ENCODE measurements at places on chromosomes 16 and 17. TPM values are rescaled to one million over a fixed set of nuclear protein-coding genes. Genes with fewer than 3 reads are reported as not detected.

DNA sequence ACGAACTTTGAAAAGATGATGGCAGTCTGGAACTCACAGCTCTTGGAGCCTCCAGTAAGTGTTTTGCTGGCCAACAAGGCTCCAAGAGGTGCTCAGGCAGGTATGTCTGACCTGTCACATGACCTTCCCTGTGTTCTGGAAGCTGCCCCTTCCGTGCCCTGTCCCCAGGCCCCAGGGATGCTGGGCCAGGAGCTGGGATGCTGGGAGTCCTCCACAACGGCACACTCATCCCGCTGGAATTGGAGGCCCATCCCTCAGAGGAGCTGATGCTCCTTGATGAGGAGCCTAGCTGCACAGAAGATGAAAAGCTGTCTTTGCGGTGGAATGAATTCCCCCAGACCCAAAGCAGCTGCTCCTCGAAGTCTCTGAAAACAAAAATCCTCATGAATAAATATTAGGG is 47.8 kb downstream of the HOXB1 start:
- DNase-seq: no peak

DNA sequence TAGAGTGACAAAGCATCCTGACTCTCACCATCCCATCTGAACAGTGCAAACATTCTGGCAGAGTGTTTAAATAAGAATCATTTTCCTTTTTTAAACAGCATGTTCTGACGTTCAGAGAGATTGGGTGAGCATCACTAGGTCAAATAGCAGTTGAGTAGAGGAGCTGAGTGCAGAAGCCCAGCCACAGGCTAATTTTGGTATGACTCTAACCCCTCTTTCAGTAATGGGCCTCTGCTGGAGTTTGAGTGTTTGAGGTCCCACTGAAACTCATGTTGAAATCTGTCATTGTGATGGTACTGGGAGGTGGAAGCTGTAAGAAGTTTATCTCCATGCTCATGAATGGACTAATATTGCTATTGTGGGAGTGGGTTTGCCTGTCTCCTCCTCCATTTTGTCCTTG is 194.4 kb downstream of the SALL1 start:
- no peak for DNase-seq

GRCh38 chr17:68446626-68447041 is 10.7 kb downstream of the WIPI1 start:
- DNase-seq: peak; percentile 73

DNA sequence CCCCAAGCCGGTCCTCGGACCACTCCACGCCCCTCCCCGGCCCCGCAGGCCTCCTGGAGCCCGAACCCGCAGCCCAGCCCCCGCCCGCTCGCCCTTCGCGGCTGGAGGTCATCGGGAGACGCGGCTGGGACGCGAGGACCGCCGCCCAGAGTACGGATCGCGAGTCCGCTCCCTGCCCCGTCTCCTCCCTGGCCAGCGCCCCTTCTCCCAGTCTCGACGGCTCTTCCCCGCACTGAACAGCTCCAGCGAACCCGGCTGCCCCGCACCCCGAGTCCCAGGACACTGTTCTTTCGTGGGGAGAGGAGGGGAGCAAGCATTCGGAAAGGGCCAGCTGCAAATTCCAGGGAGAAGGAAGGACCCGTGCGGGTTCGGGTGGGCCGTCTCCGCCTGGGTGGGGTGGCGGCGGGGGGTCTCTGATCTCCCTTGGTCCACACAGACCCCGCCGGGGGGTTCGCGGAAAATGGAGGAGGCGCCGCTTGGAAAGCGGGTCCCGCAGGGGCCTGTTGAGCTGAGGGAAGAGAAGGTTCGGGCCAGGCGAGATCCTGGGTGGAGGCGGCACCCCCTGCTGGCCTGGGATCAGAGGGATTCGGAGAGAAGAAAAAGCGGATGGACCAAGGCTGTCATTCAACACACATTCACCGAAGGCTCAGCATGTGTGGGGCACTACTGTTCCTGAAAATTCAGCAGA is 632 bp upstream of the RTN4RL1 start:
- peak; percentile 90 for DNase-seq

DNA sequence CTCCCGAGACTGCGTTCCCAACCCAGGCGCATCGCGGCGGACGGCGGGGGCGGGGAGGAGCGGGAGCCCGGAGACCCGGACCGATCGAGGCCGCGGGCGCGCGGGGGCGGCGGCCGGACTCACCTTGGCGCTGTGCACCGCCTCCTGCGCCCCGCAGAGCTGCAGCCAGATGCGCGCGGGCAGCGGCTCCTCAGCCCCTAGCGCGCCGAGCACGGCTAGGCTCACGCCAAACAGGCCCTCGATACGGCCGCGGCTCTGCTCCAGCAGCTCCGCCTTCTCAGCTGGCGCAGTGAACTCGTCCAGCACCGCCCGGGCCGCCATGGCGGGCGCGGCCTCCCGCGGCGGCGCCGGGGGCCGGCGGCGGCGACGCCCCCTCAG is 339 bp downstream of the N4BP1 start:
- DNase-seq: peak; percentile 64

DNA sequence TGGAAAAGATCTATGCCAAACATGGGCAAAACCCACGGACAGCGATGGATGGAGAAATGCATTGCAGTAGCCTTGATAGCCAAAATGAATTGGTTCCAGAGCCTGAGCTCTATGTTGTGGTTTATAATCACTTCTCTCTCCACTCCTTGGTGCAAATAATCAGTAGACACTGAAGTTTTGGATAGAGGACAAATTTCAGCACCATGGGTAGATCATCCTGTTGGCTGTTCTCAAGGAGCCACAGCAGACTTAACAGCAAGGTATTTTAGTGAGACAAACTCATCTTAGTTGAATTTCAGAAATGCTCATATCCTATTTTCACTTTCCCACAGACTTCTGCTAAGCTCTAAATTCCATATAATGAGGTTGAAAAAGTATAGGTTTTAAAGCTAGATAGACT is 88.3 kb upstream of the CCL1 start:
- no peak for DNase-seq

The MMP25 gene
- not detected for total RNA-seq

DNA sequence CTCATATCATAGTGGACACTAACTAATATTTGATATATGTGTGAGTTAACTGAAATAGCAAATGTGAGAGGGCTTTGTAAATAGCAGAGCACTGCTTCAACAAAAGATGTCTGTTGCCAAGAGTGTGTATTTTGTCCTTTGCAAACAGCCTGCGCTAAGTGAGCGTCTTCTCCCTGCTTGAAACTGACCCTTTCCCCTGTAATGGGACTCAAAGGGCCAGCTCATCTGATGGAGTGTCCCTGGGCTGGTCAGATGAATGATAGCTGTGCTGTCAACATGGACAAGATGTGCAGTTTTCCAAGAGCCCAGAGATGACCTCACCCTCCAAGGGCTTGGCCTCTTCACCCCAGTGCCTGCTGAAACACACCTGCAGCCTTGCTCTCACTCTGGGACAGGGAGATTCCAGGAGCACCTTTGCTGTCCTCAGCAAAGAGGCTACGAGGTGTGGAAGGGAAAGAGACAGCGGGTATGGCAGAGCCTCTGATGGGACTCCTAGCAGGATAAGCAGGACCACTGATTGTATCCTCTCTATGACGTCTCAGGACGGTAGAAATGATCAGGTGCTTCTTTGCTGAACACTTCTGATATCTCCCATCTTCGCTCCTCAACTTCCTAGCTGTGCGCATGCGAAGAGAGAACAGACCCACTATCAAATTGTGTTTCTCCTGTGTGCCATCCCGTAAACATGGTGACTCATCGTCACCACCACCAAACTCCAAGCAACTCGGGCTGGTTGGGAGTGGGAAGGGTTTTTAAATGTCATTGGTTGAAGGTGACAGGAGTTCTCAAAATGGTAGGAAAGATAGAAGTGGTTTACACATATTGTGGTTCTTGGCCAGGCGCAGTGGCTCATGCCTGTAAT is 35.8 kb upstream of the TBX2 start:
- no peak for DNase-seq

The PRCD gene
- total RNA-seq: 1.4 TPM

GRCh38 chr16:87877942-87878507 is 8.7 kb upstream of the SLC7A5 start:
- no peak for DNase-seq

DNA sequence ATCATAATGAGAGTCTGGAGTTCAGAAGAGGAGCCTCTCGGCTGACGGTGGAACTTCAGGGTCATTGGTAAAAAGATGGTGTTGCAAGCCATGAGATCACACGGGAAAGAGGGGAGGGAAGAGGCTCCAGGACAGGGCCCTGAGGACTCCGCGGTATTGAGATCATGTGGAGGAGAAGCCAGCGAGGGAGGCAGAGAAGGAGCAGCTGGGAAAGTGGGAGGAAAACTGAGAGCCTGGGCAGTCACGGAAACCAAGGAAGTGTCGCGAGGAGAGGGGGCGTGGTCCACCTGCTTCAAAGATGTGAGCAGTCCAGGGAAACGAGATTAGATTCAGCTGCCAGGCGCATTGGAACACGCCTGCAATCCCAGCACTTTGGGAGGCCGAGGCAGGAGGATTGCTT is 27.7 kb upstream of the SBK1 start:
- DNase-seq: no peak

DNA sequence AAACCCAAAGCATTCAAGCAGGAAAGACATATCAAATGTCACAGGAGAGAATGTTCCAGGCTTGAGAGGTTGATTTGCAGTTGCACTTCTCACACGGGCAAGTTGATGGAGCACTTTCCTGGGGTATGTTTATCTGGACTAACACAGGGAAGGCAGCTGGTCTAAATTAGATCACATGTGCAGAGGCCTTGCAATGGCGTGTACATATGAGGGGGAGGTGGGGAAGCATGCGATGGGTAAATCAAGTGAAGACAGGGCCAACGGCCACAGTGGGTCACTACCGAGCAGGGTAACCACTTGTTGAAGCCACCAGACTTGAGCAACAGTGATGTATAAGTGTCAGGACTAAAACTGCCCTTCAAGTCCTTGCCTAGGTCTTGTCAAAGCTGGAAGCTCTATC is 156.6 kb upstream of the MAF start:
- DNase-seq: no peak

- peak; percentile 64 for DNase-seq
These were observed 10.3 kb upstream of the RPL38 start for GRCh38 chr17:74192950-74193781.

DNA sequence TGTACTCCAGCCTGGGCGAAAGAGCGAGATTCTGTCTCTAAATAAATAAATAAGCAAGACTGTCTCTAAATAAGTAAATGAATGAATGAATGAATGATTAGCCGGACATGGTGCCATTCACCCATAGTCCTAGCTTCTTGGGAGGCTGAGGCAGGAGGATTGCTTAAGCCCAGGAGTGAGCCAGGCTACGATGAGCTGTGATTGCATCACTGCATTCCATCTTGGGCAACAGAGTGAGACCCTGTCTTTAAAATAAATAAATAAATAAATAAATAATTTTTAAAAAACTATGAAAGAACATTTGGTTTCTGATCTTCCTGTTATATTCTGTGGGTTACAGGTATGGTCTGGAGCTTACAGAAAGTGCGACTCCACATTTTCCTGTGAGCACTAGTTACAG is 65.0 kb downstream of the C17orf58 start:
- DNase-seq: no peak

DNA sequence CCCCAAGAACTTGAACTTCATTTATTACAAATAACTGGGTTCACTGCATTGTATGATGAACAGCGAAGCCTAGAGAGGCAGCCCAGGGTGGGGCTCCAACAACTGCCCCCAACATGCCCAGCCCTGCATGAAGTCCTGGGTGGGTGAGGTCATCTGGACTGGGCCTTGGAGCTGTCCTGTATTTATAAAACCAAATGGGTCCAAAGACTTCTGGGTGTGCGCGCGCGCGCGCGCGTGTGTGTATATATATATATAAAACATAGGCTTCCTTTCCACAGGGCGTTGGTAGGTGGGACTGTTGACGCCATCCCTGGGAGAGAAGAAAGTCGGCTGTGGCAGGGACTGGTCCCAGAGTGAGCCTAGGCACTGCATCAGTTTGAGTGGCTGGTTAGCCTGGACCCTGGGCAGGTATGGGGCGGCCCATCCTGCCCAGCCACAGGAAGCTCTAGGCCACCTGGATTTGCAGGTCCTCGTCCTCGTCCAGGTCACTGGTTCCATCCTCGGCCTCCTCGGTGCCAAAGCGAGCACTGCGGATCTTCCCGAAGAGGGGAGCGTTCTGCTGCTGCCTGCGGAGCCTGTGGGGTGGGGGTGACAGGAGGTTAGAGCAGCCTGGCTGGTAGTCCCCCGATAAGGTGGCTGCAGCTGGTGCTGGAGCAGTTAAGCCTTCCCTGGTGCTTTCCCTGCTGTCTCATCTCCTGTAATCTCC is 23.9 kb downstream of the CCDC102A start:
- DNase-seq: no peak

- DNase-seq: no peak
These were observed 33.1 kb downstream of the SMARCE1 start for GRCh38 chr17:40614431-40615067.

DNA sequence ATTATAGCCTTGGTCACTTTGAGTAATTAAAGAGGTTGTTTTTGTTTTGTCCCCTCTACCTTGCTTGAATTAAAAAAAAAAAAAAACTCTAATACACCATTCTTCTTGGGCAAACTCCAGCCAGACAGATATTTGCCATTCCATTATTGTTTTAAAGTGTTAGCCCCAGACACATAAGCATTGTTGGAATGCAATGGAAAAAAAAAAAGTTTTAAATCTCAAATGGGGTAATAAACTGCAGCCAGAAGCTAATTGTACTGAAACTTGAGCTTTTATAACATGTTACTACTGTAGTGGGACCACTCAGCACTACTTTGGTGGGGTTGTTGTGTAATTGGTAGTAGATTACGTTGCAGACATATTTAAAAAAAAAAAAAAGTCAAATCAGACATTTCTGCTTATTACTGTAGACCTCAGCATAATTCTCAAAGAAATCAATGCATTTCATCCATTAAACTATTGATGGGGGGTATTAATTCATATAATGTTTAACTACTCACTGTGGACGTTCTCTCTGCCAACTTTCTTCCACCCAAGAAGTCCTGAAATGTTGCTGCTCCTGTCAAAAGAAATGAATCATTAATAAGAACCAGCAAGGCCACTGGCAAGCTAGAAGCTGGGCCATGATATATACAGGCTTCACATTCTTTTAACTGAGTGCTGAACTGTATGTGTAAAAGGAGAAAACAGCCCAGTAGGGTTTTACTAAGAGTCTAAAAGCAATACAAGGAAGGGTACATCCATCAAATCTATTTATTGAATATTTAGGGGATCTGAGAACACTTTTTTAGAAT is 626.6 kb upstream of the SOX9 start:
- DNase-seq: no peak

DNA sequence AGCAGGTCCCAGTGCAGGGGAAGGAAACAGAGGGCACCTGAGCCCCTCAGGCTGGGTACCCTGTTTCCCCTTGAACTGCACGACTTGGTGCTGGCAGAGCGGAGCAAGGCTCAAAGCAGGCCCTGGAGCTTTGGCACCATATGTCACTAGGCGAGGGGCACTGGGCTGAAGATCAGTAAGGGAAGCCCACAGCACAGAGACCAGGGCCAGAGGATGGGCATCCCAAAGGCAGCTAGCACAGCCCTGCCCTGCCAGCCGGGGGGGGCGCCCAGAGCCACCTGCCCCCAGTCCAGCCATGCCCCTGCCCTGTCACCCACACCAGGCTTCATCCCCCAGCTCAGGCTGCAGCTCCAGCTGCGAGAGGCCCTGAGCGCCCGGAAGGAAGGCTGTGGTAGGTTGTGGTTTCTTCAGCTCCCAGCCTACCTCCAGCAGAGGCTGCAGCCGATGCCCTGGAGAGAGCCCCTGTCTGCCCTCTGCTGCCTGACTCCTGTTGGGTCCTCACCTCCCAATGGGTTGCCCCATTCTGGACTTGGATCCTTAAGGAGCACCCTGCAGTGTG is 10.9 kb downstream of the NHERF1 start:
- DNase-seq: no peak

The PRAC2 gene
- not detected for total RNA-seq

Measured in glutamatergic neuron (in vitro differentiated cells).